ENCODE measurements at places on chromosomes 3 and 15. TPM values are rescaled to one million over a fixed set of nuclear protein-coding genes. Genes with fewer than 3 reads are reported as not detected.

The CCR1 gene
- 4.3 TPM for total RNA-seq

The MME gene
- 5.7 TPM for total RNA-seq

The VEPH1 gene
- 10.8 TPM for total RNA-seq

The SLC2A2 gene
- not detected for total RNA-seq

The SCAANT1 gene
- total RNA-seq, result not detected

The CHL1 gene
- total RNA-seq, result 5.5 TPM

The PLA2G4E gene
- total RNA-seq, result 0.34 TPM

The NRG4 gene
- total RNA-seq, result 16.3 TPM

The HTR3E gene
- not detected for total RNA-seq

The PRR20G gene
- not detected for total RNA-seq

The TM4SF1 gene
- 58.1 TPM for total RNA-seq

The SCN11A gene
- 34.5 TPM for total RNA-seq

The NPTN gene
- total RNA-seq, result 135 TPM

The WDR49 gene
- 1.9 TPM for total RNA-seq

The PCSK6 gene
- 14.5 TPM for total RNA-seq

The AVEN gene
- total RNA-seq, result 12.4 TPM

The PLOD2 gene
- total RNA-seq, result 17.7 TPM

The DNAH12 gene
- total RNA-seq, result 0.70 TPM

The SLC24A5 gene
- total RNA-seq, result not detected

The GP9 gene
- not detected for total RNA-seq

The ARL8B gene
- total RNA-seq, result 70.4 TPM

The GOLGA8B gene
- 172 TPM for total RNA-seq

The CNTN4 gene
- 15.3 TPM for total RNA-seq

The SEC61A1 gene
- total RNA-seq, result 217 TPM

The LXN gene
- 18.2 TPM for total RNA-seq

The ADAM10 gene
- 315 TPM for total RNA-seq

The ZKSCAN7 gene
- 10.8 TPM for total RNA-seq

The C3orf49 gene
- total RNA-seq, result not detected

The TMEM45A gene
- 9.2 TPM for total RNA-seq
